GM12891 (cell line): ENCODE measurements at places on chromosomes 3 and 15.

DNA sequence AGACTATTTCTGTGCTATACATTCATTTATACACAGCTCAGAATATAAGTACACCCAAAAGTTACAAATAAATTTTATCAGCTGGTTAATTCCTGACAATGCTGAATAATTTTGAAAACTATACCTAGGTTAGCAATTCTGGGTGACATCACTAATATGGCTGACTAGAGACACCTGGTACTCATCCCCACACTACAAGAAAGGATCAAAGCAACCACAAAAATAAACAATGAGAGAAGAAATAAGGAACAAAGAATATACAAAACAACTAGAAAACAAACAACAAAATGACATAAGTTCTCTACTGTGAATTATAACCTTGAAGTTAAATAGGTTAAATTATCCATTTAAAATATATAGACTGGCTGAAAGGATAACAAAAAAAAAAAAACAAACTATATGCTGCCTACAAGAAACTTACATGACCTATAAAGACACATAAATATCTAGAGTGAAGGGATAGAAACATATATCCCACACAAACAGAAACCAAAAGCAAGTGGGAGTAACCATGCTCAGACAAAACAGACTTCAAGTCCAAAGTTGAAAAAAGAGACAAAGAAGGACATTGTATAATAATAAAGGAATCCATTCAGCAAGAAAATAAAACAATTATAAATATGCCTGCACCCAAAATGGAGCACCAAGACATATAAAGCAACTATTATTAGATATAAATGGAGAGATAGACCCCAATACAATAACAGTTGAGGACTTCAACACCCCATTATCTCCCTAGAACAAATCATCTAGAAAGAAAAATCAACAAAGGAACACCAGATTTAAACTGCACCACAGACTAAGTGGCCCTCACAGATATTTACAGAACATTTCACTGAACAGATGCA, 57.8 kb downstream of the IMPG2 start:
- DNase-seq, result no peak

DNA sequence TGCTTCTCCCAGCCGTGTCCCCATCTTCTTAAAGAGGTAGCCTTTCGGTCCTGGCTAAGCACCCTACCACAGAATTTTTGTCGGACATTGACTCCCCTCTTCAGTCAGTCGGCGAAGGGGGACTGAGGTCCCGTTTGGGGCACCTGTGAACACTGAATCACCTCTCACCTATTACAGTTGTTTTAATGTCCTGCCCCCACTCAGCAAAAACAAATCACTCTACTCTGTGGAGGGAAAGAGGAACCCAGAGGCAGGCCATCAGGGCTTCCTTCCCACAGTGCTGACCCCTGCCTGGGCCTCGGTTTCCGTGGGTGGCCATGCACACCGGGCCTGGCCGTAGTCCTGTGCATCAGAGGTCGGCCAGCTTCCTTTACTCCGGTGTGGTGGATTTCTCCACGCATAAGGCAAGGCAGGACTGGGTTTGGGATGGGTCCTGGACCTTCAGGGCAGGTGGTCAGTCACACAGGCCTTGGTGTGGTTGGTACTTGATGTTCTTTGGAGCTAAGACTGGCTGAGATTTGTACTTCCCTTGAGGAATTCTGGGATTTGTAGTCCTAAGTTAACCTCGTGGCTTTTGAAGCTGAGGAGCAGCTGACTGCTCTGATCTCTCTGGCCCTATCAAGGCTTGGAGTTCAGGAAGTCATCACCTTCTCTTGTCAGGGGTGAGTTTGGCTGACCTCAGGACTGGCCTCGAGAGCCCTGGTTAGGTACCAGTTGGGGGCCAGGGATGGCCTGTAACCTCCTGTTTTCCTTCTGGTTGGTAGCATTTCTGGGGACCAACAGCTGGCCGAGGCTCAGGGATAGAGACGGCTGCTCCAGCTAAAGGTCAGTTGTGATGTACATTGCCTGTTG, 627 bp upstream of the FAM131A start:
- DNase-seq, result no peak

DNA sequence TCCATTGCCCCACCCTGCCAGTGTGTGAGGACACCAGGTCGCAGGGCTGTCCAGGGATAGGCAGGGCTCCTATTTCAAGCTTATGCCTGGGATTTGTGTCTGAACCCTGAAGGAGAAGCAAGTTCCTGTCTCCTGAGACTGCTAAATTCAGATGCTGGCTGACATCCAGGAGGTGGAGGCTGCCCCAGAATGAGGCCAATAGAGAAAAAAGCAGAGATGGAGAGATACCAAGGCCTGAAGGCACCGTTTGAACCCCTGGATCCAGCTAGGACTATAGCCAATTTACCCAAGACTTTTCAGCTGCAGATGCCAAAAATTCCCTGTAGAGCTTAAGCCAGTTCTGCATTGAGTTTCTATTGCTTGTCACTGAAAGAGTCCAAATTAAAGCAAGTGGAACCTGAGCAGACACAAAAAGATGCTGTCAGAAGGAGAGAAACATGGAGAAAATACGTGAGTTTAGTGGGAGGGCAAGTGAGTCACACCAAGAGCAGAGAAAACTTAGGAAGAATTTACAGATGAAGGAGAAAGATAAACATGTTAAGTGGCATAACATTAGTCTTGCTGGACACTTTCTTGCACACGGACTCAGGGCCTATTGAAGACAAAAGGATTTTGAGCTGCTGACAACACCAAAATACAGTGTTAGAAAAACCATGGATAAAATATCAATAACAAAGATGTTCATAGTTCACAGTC, 148.6 kb downstream of the CNTN3 start:
- DNase-seq, result no peak

GRCh38 chr15:85504749-85505676, 124.6 kb downstream of the AKAP13 start:
- DNase-seq, result no peak

GRCh38 chr15:31254431-31255175, 72.0 kb upstream of the KLF13 start:
- no peak for DNase-seq

- DNase-seq, result no peak
Observed at GRCh38 chr3:134445095-134445494, 40.7 kb downstream of the ANAPC13 start.

DNA sequence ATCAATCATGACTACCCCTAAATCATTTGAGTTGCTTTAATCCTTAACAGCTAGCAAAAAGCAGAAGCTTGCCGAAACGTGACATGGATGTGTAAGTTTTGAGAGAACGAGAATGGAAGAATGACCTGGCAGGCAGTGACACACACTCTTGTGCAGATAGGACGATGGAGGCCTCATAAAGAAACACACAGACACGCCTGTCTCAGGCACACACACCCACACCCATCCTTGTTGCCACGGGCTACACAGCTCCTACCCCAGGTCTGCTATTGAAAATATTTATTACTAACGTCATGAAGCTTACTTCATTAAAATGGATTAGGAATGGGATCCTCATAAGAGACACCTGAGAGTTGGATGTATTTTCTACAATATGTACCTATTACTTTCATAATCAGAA, 8.5 kb downstream of the MYO5C start:
- DNase-seq, result no peak

- DNase-seq, result peak; percentile 81
Observed at GRCh38 chr15:73950831-73951561, 24.7 kb downstream of the LOXL1 start.

- DNase-seq, result no peak
Observed at GRCh38 chr3:87837076-87837475, 221.7 kb downstream of the CGGBP1 start.

DNA sequence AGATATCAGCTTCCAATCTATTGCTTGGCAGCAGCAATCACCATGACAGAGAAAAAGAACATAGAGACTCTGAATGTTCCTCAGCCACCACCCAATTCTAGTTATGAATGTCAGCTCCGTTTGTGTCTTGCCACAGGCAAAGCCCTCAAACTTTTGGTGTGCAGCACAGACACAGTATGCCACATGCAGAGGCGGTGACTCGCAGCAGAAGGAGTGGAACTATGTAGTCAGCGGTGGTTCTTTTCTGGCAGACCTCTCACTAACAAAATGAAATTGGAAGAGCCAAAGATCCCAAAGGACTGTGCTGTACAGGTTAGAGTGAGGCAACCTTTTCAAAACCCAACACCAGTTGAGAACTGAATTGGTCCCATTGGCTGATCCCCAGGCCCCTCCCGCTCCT, 220.9 kb downstream of the SLC9A9 start:
- no peak for DNase-seq

DNA sequence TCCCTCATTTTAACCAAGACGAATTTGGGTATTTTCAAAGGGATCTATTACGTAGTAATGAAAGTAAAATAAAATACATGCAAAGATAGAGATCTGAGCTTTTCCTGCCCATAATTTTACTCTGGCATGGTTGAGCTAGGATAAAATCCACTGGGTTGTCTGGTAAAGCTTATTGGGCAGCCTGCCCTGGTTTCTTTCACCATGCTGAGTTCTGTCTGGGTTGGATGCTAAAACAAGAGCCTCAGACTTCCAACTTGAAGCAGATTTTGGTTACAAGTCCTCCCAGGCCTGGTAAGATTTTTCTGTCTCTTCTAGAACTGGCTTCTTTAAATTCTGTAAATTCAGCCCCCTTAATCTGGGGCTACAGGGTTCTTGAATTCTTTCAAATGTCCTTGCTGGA, 86.8 kb downstream of the SAMMSON start:
- no peak for DNase-seq

DNA sequence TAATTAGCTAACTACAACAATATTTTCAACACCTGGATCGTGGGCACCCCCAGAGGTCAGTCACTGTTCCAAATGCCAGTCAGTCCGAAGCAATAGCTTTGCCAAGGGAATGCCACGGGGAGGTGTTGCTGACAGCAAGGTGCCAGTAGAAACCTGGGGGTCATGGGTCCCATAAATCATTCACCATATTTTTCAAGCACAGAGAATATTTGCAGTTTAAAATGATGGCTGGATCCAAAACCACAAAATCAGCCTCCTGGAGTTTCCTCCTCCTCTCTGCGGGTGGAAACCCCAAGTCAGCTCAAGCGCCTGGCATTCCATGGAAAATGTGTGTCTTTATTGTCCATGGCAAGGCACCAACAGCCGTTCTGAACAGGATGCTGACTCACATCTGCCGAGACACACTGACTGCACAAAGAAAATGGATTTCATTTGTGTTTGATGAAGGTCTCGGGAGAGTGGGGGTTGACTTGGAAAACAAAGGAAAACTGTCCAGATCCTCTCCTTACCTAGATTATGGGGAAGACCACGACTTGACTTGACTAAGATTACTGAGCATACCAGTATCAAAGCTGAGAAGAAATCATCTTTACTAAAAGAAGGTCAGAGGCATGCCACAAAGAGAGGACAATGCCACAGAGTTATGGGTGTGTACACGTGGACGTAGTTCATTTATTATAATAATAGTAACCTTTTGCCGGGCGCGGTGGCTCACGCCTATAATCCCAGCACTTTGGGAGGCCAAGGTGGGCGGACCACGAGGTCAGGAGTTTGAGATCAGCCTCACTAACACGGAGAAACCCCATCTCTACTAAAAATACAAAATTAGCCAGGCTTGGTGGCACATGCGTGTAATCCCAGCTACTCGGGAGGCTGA, 26.4 kb downstream of the ANXA2 start:
- DNase-seq, result no peak

DNA sequence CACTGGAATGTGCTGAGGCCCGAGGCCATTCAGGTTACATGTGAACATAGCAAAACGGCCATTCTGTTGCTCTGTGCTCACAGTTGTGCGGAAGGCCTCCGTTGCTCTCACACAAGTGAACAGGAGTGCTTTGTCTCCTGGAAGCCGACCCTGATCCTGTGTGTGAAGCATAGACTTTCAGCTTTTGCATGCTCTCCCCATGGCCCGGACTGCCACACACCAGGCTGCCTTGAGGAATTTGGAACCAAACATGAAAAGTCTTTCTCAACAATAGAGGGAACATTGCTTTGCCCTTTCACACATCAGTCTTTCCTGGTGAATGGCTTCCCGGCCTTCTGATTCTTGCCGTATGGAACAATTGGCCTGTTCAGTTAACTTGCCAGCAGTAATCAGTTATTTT, 154.8 kb upstream of the LRIG1 start:
- no peak for DNase-seq

DNA sequence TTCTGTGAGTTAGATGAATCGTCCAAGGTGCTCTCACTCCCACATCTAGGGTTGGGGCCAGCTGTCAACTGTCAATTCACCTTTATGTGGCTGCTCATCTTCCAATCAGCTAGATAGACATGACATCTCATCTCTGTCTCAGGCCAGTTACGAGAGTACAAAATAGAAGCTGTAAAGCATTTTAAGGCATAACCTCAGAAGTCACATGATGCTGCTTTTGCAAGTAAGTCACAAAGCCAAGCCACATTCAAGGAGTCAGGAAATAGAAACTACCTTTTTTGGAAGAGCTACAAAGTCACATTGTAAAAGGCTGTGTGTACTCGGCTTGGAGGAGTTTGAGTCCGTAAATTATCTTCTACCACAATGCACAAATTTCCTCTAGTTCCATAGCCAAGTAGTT, 5.1 kb upstream of the CCR1 start:
- DNase-seq, result no peak
